ENCODE measurements at places on chromosomes 16 and 17.

- DNase-seq = no peak
Observed at GRCh38 chr16:47567321-47567720, 106.2 kb downstream of the PHKB start.

- DNase-seq = no peak
Observed at GRCh38 chr17:4394208-4395110, 28.0 kb upstream of the UBE2G1 start.

DNA sequence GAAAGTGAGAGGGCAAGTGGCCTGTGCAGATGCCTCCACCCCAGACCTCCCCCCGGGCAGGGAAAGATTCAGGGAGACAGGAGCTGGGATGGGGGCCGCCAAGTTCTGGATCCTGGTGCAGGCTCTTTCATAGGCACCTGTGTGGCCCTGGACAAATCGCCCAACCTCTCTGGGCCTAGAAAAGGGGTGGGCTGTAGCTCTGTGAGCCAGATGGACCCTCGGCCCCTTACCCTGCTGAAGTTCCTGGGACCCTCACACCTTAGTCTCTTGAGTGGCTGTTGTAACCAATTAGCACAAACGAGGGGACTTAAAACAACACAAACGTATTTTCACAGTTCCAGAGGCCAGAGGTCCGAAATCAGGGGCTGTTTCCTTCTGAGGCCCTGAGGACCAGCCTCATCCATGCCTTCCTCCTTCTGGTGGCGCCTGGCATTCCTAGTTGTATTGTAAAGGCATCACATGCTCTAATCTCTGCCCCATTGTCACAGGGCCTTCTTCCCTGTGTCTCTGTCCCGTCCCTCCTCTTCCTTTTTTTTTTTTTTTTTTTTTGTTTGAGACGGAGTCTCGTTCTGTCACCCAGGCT, 352.6 kb downstream of the SEC14L1 start:
- DNase-seq = no peak

DNA sequence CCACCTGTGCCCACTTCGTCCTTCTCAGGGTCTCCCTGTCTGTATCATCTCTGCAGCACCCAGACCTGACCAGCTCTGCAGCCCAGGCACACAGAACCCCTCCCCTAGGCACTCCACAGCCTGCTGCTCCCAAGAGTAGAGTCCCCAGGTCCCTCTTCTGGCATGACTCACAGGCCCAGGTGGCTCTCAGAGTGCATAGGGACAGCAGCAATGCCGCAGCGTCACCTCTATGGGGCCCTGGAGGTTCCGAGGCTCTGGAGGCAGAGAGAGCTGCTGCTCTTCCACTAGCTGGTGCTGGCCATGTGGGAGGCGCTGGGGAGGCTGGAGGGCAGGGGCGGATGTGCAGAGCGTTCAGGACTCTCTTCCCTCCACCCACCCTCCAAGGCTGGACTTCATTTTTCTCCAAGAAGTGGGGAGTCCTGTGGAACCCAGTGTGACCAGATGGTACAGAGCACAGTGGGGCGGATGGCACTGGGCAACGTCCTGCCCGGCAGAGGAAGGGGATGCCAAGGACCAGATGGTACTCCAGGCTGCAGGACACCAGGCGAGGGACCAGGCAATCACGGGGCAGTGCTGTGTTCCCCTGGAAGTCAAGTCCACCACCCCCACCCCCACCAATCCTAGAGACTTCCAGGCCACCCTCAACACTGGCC, 151.7 kb downstream of the RBFOX3 start:
- DNase-seq = no peak

DNA sequence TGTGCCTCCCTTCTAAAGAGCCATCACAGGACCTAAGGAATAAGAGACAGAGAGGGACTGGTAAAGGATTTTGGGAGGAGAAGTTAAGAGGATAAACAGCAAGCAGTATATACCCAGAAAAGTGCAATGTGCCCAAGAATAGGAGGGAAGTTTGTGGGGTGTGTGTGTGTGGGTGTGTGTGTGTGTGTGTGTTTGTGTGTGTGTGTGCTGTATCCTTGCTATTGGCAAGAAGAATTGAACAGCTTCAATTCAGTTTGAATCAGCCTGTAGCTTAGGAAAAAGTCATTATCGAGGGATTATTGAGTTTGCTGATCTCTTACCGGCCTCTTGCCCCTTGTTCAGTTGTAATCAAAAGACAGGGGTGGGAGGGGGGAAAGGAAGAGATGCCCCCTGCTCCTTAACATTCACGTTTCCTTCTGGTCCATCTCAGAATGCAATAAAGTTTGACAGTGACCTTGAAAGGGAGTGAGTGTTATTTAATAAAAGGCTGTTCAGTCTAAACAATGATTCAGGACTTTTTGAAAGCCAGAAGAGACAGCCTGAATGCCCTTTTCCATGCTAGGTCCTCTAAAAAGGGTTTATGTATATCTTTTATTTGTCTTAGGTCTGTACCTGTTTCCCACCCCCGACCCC, 23.9 kb upstream of the MAPT start:
- DNase-seq = no peak

DNA sequence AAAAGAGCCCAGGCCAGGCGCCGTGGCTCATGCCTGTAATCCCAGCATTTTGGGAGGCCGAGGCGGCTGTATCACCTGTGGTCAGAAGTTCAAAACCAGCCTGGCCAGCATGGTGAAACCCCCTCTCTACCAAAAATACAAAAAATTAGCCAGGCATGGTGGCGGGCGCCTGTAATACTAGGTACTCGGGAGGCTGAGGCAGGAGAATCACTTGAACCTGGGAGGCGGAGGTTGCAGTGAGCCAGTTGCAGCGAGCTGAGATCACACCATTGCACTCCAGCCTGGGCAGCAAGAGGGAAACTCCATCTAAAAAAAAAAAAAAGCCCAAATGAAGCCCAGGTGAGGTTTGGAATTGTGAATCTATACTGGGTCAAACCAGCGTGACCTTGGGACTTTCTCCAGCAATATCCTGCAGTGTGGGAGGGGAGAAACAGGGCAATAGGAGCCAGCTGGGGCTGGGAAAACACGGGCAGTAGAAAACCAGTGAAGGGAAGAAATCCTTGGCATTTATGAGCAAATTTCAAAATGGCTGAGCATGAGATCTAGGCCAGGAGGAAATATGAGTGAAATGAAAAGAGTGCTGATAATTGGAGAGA, 8.2 kb upstream of the DHX8 start:
- no peak for DNase-seq

GRCh38 chr17:20200016-20200795, 191.0 kb downstream of the SPECC1 start:
- DNase-seq = no peak
